Activated CD4-positive, alpha-beta T cell treated with anti-CD3 and anti-CD28 coated beads, Interleukin-2, amount 10 ng/mL, durations not matched to agents 24 days and 14 days (primary cell): ENCODE measurements at places on chromosomes 2 and 18. TPM values are rescaled to one million over a fixed set of nuclear protein-coding genes. Genes with fewer than 3 reads are reported as not detected.
A peak's percentile ranks its signal among the peaks of the same experiment; 100 is the strongest.

GRCh38 chr2:146785101-146785500 lies 1059.7 kb upstream of the ACVR2A start:
- H3K36me3 ChIP-seq = no peaks in the 10 kb centered on the region
- H3K4me3 ChIP-seq = no peak overlapping the region
- no peak for DNase-seq
- no peak overlapping the region for H3K27ac ChIP-seq
- H3K27me3 ChIP-seq = no peaks in the 10 kb centered on the region

DNA sequence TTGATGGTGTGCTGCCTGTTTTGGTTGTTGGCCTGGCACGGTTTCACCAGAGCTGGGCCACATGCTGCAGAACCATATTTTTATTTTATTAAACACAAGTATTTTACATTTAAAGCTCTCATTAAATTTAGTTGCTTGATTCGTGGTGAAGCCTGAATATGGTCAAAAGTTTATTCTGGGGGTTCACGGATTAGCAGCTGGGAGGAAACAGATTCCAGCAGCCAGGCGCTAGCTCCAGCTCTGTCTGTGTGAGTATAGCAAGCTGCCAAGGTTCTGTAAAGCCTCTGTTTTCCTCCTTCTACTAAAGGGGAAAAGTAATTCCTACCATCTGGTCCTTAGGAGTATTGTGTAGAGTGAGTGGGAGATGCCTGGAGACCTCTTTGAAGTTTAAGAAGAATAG lies 22.5 kb downstream of the GATA6 start:
- DNase-seq = no peak
- no peaks in the 10 kb centered on the region for H3K4me1 ChIP-seq
- H3K4me3 ChIP-seq = no peak overlapping the region
- no peaks in the 10 kb centered on the region for H3K36me3 ChIP-seq
- no peak overlapping the region for H3K27ac ChIP-seq
- peaks cover 5% of the 10 kb centered on the region for H3K27me3 ChIP-seq

DNA sequence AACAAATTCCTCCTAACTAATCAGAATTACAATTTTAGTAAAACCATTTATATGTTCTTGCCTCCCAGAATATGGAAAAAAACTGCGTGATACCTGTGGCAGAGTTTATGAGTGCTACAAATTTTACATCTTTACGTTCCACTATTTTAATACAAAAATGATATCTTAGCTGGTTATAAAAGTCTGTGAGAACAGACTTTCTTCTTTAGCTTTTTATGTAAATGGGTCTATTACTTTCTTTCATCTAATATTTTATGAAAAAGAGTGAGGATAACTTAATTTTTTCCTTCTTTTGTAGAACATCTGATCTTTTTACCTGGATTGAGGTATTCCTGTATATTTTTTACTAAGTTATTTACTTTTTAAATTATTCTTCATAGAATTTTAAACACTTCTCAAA lies 22.1 kb upstream of the REG3A start:
- no peak overlapping the region for H3K4me3 ChIP-seq
- no peaks in the 10 kb centered on the region for H3K4me1 ChIP-seq
- DNase-seq = no peak
- no peaks in the 10 kb centered on the region for H3K27me3 ChIP-seq
- H3K36me3 ChIP-seq = no peaks in the 10 kb centered on the region
- no peak overlapping the region for H3K27ac ChIP-seq

DNA sequence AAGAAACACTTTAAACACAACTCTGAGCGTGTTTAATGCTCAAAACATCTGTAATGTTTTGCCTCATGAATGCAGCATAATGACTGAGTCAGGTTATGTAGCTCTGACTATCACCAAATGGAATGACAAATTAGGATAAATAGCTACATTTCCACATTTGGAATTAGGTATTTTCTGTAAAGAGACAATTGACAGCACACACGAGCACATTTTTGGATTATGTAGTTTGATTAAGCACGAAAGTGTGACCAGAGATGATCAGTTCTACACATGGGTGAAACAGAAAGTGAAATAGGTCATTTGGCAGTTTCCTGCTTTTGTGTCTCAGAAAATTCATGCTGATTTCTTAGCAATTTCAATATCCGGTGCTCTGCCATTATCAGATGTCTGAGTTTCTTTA lies 29.0 kb downstream of the LPIN1 start:
- H3K36me3 ChIP-seq = peaks cover 62% of the 10 kb centered on the region
- H3K27me3 ChIP-seq = no peaks in the 10 kb centered on the region
- peak overlapping the region; percentile 77 for H3K4me3 ChIP-seq
- H3K27ac ChIP-seq = peak overlapping the region; percentile 96
- peak; percentile 76 for DNase-seq
- peaks cover 47% of the 10 kb centered on the region for H3K4me1 ChIP-seq

DNA sequence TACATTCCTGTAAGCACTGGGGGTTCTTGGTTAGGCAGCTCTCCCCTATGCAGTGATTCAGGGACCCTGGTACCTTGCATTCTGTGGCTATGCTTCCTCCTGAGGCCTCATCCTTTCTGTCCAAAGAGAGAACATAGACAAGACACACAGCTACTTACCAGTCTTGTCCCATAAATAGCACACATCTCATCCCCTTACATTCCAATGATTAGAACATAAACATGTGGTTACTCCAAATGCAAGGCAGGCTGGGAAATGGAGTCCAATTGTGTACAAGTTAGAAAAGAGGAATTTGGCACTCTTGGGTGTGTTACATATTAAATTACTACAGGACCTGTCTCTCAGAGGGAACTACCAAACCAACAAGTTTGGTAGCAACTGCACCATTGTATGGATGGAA lies 171.3 kb downstream of the ARHGAP15 start:
- no peaks in the 10 kb centered on the region for H3K27me3 ChIP-seq
- H3K36me3 ChIP-seq = peaks cover 32% of the 10 kb centered on the region
- no peak overlapping the region for H3K4me3 ChIP-seq
- peaks cover 5% of the 10 kb centered on the region for H3K4me1 ChIP-seq
- DNase-seq = peak; percentile 37

GRCh38 chr2:8437949-8438400 lies 243.9 kb upstream of the ID2 start:
- H3K27me3 ChIP-seq = peaks cover 5% of the 10 kb centered on the region
- no peak for DNase-seq
- H3K36me3 ChIP-seq = peaks cover 4% of the 10 kb centered on the region
- H3K4me1 ChIP-seq = peaks cover 23% of the 10 kb centered on the region
- no peak overlapping the region for H3K4me3 ChIP-seq

- no peak for DNase-seq
- no peak overlapping the region for H3K4me3 ChIP-seq
- H3K27me3 ChIP-seq = no peaks in the 10 kb centered on the region
- H3K36me3 ChIP-seq = peaks cover 1% of the 10 kb centered on the region
Measured at GRCh38 chr2:148306027-148306426, 285.1 kb downstream of the MBD5 start.

DNA sequence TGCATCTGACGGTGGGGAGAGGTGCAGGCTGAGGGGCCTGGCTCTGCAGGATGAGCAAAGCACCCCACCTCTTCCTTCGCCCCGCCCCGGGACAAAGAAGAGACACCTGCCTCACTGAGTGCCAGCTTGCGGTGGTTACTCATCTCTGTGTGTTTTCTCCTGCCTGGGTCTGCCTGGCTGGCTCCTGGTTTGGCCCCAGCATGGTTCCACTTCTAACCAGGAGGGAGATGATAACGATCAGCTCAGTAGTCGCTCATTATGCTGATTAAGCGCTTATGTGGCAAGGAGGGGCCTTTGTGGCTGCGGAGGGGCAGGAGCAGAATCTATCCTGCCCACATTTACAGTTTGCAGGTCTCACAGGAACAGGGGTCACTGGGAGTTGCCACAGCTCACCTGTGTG lies 68.7 kb upstream of the EDAR start:
- H3K27ac ChIP-seq = no peak overlapping the region
- no peaks in the 10 kb centered on the region for H3K36me3 ChIP-seq
- H3K4me3 ChIP-seq = no peak overlapping the region
- no peaks in the 10 kb centered on the region for H3K27me3 ChIP-seq
- H3K4me1 ChIP-seq = peaks cover 2% of the 10 kb centered on the region
- no peak for DNase-seq

- peak; percentile 89 for DNase-seq
- H3K36me3 ChIP-seq = no peaks in the 10 kb centered on the region
- peaks cover 7% of the 10 kb centered on the region for H3K27me3 ChIP-seq
- H3K4me3 ChIP-seq = no peak overlapping the region
Measured at GRCh38 chr2:1550658-1551316, 137.5 kb downstream of the TPO start.

DNA sequence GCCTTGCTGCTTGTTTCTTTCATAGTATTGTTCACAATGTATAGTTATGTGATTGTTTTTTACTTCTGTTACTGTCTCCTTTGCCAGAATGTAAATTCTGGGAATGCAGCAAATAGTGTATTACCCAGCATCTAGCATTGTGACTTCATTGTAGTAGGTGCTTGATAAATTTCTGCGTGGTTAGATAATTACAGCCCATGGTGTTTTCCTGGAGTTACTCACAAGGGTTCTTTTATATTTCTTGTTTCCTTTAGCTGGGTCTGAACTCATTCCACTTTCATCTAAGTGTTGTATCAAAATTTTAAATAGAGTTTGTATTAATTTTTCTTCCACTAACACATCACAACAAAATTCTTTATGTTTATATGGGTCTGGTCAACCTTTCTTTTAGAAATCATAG lies 132.6 kb downstream of the MAP4K4 start:
- H3K27me3 ChIP-seq = no peaks in the 10 kb centered on the region
- peaks cover 61% of the 10 kb centered on the region for H3K4me1 ChIP-seq
- no peak for DNase-seq
- H3K36me3 ChIP-seq = peaks cover 47% of the 10 kb centered on the region
- H3K27ac ChIP-seq = peak overlapping the region; percentile 91

- H3K27me3 ChIP-seq = no peaks in the 10 kb centered on the region
- peak overlapping the region; percentile 29 for H3K27ac ChIP-seq
- peaks cover 22% of the 10 kb centered on the region for H3K4me1 ChIP-seq
- DNase-seq = no peak
- no peak overlapping the region for H3K4me3 ChIP-seq
Measured at GRCh38 chr2:64122358-64122757, 21.9 kb downstream of the PELI1 start.

DNA sequence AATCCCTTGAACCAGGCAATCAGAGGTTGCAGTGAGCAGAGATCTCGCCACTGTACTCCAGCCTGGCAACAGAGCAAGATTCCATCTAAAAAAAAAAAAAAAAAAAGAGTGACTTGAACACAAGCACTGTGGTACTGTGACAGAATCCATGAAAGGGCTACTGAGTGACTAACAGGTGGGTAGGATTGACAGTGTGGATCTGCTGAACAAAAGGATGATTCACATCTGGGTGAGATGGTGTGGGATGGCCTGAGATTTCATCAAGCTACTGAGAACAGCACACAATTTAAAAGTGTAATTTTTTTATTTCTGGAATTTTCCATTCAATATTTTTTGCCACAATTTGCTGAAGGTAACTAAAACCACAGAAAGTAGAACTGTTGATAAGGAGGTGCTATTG lies 13.3 kb upstream of the SP3 start:
- no peak for DNase-seq
- H3K27me3 ChIP-seq = no peaks in the 10 kb centered on the region
- peaks cover 23% of the 10 kb centered on the region for H3K4me1 ChIP-seq
- H3K27ac ChIP-seq = peak overlapping the region; percentile 35
- H3K36me3 ChIP-seq = no peaks in the 10 kb centered on the region

DNA sequence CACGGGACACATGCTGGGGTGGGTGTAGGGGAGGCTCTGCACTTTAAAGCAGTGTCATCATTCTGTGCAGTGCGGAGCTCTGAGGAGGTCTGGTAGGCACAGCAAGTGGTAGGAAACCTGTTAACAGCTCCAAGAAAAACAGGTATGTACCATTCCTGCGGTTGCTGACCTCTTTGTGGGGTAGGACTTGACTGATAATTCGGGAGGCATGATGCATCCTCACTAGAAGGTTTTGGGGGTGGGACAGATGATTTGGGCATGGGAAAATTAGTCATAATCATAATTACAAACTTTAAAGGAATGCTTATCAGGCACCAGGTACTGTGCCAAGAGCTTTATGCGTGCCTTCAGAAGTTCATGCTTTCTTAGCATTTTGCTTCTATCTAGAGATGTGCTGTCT lies 9.7 kb downstream of the DOK1 start:
- no peaks in the 10 kb centered on the region for H3K36me3 ChIP-seq
- peaks cover 50% of the 10 kb centered on the region for H3K4me1 ChIP-seq
- H3K4me3 ChIP-seq = no peak overlapping the region
- H3K27ac ChIP-seq = no peak overlapping the region
- DNase-seq = no peak

GRCh38 chr2:8076448-8077342 lies 605.2 kb upstream of the ID2 start:
- DNase-seq = peak; percentile 64
- H3K27me3 ChIP-seq = no peaks in the 10 kb centered on the region
- H3K27ac ChIP-seq = peak overlapping the region; percentile 36
- H3K36me3 ChIP-seq = peaks cover 17% of the 10 kb centered on the region
- peaks cover 20% of the 10 kb centered on the region for H3K4me1 ChIP-seq

DNA sequence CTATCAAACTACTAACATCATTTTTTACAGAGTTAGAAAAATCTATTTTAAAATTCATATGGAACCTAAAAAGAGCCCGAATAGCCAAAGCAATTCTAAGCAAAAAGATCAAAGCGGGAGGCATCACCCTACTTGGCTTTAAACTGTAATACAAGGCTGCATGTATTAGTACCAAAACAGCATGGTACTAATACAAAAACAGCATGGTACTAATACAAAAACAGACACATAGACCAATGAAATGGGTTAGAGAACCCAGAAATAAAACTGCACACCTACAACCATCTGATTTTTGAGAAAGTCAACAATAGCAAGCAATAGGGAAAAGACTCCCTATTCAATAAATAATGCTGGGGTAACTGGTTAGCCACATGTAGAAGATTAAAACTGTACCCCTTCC lies 640.7 kb downstream of the IRS1 start:
- peaks cover 2% of the 10 kb centered on the region for H3K27me3 ChIP-seq
- no peaks in the 10 kb centered on the region for H3K4me1 ChIP-seq
- no peak overlapping the region for H3K27ac ChIP-seq
- H3K36me3 ChIP-seq = no peaks in the 10 kb centered on the region

DNA sequence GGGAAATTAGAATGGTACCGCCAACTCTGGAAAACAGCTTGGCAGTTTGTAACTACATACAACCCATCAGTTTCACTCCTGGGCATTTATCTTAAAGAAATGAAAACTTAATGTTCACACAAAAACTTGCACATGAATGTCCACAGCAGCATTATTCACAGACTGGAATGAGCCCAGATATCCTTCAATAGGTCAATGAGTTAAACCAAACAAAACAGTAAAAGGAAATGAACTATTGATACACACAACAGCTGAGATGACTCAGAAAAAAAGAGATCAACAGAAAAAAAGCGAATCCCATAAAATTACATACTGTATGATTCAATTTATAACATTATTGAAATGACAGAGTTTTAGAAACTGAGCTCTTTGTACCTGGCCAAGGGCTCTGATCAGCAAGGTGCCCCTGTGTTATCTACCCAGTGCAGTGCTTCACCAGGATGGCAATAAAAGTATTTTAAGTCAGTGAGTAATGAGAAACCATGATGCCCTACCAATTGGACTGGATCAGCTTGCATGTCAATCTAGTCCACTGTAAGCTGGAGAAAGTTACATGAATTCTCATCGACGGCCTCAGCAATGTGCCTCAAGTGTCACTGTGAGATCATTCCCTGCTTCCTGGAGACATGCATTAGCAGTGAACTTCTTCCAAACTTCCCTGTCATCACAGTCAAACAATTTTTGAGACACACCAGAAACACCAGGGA lies 21.9 kb downstream of the TMEM237 start:
- no peaks in the 10 kb centered on the region for H3K27me3 ChIP-seq
- no peak overlapping the region for H3K4me3 ChIP-seq
- peak; percentile 36 for DNase-seq

Gene FOXD4L1
- 0.17 and 0.30 TPM in 2 replicates for total RNA-seq

Gene CHRNA1
- total RNA-seq = not detected in 2 replicates

Gene CIB4
- total RNA-seq = not detected in 2 replicates

Gene COMMD1
- total RNA-seq = 27.2 and 27.6 TPM in 2 replicates

Gene ATP6V1C2
- total RNA-seq = not detected in 2 replicates

Gene MDH1B
- total RNA-seq = 0.12 and 0.47 TPM in 2 replicates

Gene RMND5A
- total RNA-seq = 42.0 and 46.4 TPM in 2 replicates

Gene SP5
- total RNA-seq = 0.09 TPM in 1 of 2 replicates, not detected in the other

Gene SERPINB13
- not detected in 2 replicates for total RNA-seq

Gene CNPPD1
- 62.0 and 62.6 TPM in 2 replicates for total RNA-seq
